CD4-positive, CD25-positive, alpha-beta regulatory T cell (primary cell): ENCODE measurements at places on chromosomes 3 and 15. TPM values are rescaled to one million over a fixed set of nuclear protein-coding genes. Genes with fewer than 3 reads are reported as not detected.

The NECTIN3 gene
- 3.1 TPM for total RNA-seq

The POPDC2 gene
- total RNA-seq: 5.5 TPM

The ARNT2 gene
- not detected for total RNA-seq

The TNFAIP8L3 gene
- total RNA-seq: not detected

The LINGO1 gene
- not detected for total RNA-seq

The GREM1 gene
- not detected for total RNA-seq

The RBSN gene
- total RNA-seq: 41.0 TPM

The DPPA2 gene
- total RNA-seq: not detected

The VEPH1 gene
- total RNA-seq: 2.6 TPM

The GPR149 gene
- not detected for total RNA-seq

The UQCRC1 gene
- 111 TPM for total RNA-seq

The PLCH1 gene
- total RNA-seq: 0.12 TPM

The FBLN2 gene
- not detected for total RNA-seq

The AAGAB gene
- total RNA-seq: 28.1 TPM

The GASK1A gene
- total RNA-seq: not detected

The IQCB1 gene
- 46.8 TPM for total RNA-seq

The VPS39 gene
- total RNA-seq: 121 TPM

The LAMB2 gene
- total RNA-seq: 1.4 TPM

The ARPP21 gene
- total RNA-seq: not detected

The DNAH12 gene
- 0.22 TPM for total RNA-seq

The MB21D2 gene
- total RNA-seq: 10.8 TPM

The C3orf22 gene
- not detected for total RNA-seq

The SLC9C1 gene
- not detected for total RNA-seq

The ROPN1B gene
- not detected for total RNA-seq

The PLA2G4F gene
- total RNA-seq: not detected

The SCAMP5 gene
- total RNA-seq: 1.3 TPM

The CCNB2 gene
- 1.8 TPM for total RNA-seq

The ZPLD1 gene
- total RNA-seq: not detected
